ENCODE measurements at places on chromosomes 11 and 22.

DNA sequence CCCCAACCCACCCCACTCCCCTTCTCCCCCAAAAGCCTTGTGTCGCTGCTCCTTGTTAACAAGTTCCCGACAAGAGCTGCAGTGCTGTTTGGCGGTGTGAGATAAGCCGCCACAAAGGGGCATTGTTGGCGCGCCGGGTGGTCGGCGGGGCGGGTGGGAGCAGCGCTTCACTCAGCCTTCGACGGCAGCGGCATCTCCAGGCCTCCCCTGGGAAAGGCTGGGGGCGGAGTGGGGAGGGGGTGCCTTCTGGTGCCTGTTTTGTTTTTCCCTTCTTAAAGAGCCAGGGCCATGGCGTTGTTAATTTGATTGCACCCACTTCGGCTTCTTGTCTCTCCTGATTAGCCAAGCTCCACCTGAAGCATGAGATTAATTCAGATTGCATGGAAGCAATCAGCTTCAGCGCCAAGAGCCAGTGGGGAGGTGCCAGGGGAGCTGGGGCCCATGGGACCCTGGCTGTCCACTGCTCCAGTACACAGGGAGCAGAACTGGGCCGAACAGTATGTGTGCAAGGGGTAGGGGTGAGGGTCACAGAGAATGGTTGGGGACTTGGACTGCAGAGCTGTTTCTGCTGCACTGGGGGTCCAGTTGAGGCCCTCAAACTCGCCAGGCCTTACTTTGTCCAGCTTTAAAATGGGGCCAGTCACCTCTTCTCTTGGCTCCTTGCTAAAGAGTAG, 165.1 kb downstream of the CEP164 start:
- no peak for DNase-seq

- no peak for DNase-seq
Measured at GRCh38 chr11:118689503-118689851, 10.0 kb upstream of the TREH start.

- DNase-seq = peak; percentile 26
Measured at GRCh38 chr11:94107363-94107762, 21.3 kb upstream of the PANX1 start.

GRCh38 chr11:73350908-73351636, 25.1 kb upstream of the RELT start:
- DNase-seq = peak; percentile 79

DNA sequence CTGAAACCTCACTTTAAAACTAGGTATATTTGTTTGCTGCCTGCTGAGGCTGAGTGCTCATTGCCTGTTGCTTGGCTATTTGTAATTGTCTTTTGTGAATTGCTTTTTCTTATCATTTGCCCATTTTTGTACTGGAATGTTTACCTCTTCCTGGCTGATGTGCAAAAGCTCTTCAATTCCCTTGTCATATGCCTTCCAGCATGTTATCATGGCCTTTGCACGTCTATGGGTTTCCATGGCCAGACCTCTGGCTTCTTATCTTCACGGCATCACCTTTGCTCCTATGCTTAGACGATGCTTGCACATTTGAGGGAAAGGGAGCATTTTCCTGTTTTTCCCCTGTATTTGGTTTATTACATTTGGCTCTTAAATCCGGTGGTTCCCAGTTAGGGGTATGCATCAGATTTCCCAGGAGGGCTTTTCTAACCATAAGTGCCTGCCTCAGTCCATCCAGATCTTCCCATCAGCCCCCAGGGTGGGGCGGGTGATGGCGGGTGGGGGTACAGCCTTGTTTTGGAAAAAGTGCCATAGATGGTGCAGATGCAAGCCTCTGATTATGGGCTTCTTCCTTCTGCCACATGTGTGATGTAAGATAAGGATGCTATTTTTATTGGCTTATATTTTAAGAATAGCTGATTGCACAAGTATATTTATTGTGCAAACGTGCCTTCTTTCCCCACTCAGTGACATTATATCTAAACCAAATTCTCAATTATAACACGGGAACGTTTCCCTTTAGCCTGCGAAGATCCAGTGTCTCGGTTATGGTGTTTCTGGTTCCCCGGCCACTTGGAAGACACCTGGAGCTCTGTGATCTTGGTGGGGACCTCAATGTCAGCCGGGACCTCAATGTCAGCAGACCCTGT, 70.6 kb upstream of the SEPTIN5 start:
- DNase-seq = no peak

GRCh38 chr11:125123947-125124617, 12.7 kb upstream of the TMEM218 start:
- peak; percentile 57 for DNase-seq

DNA sequence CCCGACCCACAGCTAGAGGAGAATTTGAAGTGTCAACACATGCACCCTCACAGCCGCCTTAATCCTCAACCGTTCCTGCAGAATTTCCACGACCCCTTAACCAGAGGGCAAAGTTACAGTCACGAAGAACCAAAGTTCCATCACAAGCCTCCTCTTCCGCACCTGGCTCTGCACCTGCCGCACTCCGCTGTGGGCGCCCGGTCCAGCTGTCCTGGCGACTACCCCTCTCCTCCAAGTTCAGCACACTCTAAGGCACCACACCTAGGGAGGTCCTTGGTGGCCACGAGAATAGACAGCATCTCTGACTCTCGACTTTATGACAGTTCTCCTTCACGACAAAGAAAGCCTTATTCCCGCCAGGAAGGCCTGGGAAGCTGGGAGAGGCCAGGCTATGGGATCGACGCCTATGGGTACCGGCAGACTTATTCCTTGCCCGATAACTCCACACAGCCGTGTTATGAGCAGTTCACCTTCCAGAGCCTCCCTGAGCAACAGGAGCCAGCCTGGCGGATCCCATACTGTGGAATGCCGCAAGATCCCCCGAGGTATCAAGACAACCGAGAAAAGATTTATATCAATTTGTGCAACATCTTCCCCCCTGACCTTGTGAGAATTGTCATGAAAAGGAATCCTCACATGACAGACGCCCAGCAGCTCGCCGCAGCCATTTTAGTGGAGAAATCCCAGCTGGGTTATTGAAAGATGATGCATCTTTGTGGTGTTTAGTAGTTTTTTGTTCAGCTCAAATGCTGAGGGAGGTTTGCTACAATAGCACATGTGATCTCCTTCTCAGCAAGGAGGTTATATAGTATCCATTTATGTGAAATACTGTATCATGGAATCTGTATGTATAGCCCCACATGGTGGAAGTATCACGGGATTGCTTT, 72.1 kb downstream of the ZC3H12C start:
- DNase-seq = no peak

GRCh38 chr11:17816232-17816931, 81.8 kb downstream of the KCNC1 start:
- DNase-seq = no peak

GRCh38 chr11:72583616-72584292, 90.5 kb downstream of the PDE2A start:
- no peak for DNase-seq

DNA sequence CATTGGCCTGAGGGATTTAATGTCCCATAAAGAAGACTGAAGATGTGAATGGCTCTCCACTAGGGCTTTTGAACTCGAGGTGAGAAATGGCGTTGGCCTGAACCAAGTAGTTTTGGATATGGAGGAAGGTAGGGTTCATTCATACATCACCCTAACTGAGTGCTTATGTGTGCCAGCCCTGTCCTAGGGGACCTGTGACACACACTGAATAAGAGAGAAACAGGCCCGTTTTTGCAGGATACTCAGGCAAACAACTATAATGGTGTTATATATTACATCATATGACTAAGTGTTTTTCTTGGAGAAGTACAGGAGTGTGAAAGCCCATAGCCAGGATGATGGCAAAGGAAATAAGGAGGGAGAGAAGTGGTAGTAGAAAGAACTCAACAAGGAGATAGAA, 368.1 kb downstream of the TMEM135 start:
- no peak for DNase-seq

- no peak for DNase-seq
Measured at GRCh38 chr22:39527481-39527961, 5.0 kb downstream of the RPS19BP1 start.

DNA sequence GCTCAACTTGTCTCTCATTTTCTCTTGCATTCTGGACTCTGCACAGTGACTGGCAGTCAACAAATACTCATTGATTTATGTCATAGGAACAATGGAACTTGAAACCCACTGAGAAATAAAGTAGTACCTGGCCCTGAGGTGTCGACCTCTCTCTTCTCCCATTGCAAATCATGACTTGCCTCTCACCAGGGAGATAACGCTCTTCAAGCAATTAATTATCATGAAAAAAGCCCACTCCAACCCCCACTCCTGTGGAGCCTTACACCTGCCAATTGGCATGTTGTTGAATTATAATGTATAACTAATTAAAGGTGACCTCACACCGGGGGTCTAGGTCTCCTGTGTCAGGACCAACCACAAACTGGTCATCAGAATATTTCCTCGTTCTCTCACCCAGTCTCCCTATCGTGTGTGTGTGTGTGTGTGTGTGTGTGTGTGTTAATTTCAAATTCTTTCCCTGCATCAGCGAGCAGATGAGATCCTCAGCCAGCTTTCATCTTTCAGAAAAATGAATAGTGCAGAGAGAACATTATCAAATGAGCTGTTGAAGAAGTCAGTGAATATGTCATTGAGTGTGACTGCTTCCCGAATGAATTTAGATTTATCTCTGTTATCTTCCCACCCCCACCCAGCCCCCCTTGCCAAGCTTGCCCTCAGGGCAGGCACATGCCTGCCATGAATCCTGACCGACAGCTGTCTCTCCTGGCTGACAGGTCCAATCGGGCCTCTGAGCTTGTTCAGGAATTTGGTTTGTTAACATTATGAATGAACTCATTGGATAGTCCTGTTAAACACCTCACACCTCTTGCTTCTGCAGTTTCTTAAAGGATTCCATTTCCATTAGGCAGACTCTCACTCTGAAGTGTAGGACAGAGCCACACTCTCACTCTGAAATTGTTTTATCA, 357.4 kb downstream of the INSC start:
- no peak for DNase-seq

- DNase-seq = no peak
Measured at GRCh38 chr11:76025068-76025467, 181.2 kb downstream of the WNT11 start.

DNA sequence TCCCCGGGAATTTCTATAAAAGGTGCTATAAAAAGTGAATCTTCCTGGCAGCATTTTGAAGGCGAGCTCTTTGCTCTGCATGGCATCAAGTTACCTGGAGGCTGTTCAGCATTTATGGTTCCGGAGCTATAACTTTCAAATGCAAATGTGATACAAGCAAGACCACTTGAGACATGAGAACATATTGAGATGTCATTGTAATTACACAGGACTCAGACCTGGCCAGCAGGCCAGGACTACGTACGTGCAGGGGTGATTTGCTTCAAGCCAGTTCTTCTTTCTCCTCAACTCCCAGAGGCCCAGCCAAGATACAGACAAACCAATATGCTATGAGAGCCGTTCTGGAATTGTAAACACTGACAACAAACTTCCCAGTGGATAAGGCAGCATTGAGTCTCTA, 227.4 kb upstream of the FAT3 start:
- no peak for DNase-seq

GRCh38 chr22:32649515-32650200, 151.8 kb upstream of the TIMP3 start:
- DNase-seq = peak; percentile 69

DNA sequence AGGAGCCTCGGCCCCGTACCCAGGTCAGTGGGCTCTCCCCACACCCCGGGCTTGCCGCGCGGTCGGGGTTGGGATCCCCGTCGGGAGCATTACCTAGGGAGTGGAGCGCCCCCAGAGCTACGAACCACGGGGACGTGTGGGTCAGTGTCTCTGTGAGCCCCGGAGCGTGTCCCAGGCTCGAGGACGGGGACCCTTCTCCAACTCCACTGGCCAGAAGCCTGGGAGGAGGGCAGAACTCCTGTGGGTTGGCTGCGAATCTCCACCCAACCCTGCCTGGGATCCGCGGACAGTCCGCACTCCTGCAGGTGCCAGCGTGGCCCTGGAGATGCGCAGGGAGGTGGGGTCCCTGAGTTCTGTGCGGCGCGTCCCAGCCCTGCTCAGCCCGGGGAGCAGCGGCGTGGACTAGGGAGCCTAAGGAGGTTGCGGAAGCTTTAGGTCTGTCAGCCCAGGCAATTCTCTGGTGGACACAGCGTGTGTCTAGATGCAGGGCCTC, 346 bp downstream of the PPFIBP2 start:
- no peak for DNase-seq

DNA sequence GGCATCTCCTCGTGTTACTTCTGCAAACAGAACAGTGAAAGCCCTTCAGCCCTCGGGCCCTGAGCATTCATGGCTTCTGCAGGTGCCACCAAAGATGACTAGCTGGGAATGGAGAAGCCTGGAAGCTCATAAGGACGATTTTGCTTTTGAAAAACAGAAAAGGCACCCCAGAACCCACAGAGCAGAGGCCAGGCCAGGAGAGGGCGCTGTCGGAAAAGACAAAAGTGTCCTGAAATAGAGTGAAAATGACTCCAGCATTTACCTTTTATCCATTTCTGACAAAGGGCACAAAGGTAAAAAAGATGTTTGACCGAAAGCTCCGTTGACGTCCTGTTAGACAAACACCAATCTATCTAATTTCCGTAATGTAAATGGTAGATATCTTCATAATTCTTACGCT, 37.6 kb downstream of the ZNF195 start:
- peak; percentile 49 for DNase-seq

DNA sequence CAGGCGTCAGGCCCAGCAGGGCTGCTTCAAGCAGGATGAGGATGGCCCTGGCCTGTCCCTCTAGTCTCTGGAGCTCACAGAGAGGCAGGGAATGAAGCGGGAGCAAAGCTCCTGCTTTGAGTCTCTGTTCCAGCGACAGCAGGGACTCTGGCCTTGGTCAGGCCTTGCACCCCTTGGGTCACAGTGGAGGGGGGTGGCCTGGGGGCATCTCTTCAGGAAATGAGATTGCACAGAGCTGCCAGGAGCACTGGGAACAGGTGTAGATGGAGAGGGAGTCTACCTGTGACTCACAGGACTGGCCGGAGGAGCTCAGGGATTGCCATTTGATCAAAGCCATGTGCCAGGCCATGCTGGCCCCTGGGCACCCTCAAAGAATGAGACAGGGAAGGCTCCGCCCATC, 1.6 kb downstream of the ANO1 start:
- DNase-seq = no peak

GRCh38 chr11:103338621-103339484, 229.6 kb downstream of the DYNC2H1 start:
- peak; percentile 33 for DNase-seq

DNA sequence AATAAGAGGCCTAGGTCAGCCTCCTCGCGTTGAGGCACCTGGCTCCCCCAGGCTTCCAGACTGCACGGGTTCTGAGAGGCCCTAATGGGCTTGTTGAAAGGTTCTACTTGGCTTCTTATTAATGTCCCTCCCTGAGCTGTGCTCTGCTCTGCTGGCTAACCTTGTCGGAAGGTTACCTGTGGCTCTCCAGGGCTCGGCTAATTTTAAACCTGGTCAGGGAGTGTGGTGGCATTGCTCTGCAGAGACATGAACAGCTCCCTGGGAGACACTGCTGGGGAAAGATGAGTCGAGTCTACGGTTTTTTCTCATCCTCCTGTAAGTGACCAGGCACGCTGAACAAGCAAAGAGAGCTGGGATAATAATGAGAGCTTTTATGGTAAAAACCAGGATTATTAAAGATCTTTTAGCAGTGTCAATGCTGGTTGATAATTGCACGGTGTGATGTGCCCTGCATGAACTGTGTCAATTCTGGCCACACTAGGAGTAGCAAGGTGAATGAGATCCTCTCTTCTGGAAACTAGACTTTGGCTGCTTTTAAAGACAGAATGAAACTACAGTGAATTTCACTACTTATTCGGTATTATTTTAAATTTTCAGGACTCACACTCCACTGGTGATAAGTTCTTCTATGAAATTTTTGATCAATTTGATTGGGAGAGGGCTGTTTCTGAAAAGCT, 70.7 kb downstream of the TEAD1 start:
- DNase-seq = no peak

- DNase-seq = no peak
Measured at GRCh38 chr11:60795291-60795690, 10.2 kb downstream of the MS4A10 start.

Data from ELR (cell line).